Right lung (tissue), 10 donors: ENCODE measurements at places on chromosomes 2 and 18. TPM values are rescaled to one million over a fixed set of nuclear protein-coding genes. Genes with fewer than 3 reads are reported as not detected.

DNA sequence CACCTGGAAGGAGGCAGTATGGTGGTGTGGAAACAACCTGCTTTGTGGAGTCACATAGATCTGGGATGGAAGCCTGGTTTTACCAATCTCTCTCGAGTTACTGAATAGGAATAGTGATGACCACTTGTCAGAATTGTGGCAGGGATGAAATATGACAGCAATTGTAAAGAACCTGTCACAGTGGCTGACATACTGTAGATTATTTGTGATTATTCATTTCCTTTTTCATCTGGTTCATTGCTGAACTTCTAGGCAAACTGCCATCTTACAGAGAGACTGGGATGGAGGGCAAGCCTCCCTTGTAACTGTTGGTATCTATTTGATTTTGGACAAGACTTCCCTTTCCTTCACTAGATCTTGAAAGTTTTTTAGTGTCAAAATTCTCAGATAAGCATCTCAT is 42.0 kb downstream of the FMNL2 start:
- no peak for DNase-seq

DNA sequence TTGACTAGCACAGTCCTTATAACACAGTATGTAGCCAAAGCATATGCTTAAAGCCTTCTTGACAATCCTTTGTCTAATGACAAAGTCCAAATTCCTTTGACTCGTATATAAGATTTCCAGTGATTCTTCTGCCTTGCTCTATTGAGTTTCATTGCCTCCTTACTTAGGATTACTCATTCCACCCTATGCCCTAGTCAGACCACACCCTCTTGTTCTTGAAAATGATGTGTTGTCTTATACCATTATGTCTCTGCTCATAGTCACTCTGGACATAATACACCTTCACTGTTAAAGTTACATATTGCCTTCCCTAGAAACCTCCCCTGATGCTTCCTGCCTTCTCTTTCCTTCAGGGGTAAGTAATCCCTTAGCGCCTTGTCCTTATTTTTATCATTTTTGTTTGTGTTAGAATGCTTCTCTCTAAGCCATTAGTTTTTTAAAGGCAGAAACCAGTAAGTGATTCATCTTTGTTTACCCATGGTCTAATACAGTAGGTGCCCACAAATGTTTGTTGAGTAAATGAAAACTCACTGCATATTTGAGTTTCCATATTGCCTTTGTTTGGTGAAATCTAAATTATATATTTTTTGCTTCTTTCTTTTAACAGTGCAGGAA is 19.3 kb downstream of the GPD2 start:
- DNase-seq = no peak

GRCh38 chr2:241980193-241980592 is 110.7 kb downstream of the RTP5 start:
- DNase-seq = no peak

- DNase-seq = no peak
Measured at GRCh38 chr18:79960921-79961526, 3.4 kb upstream of the HSBP1L1 start.

DNA sequence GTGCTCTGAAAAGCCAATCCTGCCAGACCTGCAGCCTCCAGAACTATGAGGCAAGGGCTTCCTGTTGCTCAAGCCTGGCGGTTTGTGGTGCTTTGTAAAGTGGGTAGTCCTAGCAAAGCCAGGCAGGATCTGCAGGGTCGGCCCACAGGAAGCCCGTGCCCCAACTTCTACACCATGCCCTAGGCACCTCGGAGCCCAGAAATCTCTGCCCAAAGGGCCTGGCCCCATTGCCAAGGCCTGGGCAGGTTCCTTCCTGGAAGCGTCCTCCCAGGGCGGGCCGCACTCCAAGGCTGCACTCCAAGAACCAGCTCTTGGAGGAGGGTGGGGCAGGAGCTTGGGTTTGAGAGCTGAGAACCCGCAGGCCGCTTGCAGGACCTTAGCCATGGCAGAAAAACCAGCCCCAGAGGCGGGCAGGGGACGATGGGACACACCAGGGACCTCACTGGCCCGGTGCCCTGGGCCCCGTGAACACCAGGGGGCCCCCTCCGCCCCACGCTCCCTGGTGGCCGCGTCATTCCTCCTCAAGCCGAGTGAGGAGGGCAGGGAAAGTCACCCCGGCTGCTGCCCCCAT is 37.2 kb upstream of the ID2 start:
- no peak for DNase-seq

DNA sequence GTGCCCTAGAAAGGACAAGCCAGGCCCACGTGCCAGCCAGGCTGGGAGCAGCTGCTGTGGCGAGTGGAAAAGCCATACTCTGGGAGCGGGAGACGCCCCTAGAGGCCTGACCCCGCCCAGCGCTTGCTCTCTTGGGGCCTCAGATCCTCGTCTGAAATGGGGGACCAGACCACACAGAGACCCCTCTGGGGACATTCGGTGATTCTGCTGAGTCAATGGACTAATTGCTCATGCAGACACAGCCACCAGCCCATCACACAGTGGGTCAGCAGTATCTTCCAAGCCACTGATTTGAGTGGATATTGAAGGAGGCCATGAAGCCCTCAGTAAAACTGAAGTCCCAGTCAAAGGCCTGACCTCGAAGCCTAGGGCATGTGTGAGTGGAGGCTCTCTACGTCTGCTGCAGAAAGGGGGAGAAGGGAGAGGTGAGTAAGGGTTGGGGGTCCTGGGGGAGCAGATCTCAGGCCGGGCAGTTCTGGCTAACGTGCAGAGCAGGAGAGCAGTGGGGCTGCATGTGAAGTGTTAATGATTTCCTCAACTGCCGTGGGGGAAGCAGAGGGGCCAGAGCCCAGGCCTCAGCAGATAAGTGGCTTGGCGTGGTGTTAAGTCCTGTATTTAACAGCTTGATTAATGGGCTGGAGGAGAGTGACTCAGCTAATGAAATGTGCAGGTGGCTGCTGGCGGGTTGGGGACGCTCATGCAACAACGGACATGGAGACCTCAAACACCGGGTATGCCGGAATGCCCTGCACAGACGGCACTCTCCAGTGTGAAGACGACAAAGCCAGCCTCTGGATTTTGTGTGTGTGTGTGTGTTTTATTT is 104.4 kb upstream of the TWIST2 start:
- no peak for DNase-seq

GRCh38 chr2:101821828-101822458 is 124.4 kb downstream of the MAP4K4 start:
- no peak for DNase-seq

GRCh38 chr2:173054466-173054865 is 21.2 kb upstream of the MAP3K20 start:
- no peak for DNase-seq

DNA sequence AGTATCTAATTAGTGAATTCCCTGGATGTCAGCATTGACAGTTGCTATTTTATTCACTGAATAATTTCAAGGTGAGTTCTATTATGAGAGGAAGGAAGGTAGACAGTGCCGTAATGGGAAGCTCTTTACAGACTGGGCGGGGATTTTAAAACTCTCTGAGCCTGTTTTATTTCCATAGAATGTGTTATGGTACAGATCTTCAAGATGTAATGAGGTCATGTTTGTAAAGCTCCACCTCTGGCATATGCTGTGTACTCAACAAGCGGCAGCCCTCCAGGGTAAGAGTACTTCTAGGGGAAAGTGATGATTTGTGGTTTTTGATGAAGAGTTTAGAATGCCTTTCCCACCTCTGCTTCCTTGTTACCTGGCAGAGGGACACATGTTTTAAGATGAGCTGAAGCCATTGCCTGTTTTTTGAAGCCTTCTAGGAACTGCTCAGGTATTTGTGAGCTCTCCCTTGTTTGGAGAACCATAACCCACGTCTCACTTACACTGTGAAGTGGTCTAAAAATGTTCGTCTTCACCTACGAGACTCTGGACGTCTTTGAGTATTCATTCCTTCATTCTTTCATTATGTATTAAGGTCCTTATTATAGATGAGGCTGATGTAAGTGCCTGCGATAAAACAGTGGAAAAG is 251.2 kb downstream of the PTGR3 start:
- DNase-seq = no peak

DNA sequence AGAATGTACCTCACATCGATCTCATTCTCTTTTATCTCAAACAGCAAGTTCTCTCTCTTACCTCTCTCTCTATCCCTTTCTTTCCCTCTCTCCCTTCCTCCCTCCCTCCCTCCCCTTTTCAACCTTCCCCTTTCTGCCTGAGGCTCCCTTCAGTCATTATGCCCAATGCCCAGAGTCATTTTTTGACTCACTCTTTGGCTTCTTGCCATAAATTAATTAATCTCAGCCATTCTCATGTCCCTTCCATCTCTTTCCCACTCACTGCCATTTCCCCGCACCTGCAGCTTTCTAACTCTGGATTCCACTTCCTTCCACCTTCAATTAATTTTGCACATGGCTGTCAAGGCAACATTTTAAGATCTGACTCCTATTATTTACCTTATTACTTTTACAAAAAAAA is 60.1 kb downstream of the EVA1A start:
- DNase-seq = no peak

DNA sequence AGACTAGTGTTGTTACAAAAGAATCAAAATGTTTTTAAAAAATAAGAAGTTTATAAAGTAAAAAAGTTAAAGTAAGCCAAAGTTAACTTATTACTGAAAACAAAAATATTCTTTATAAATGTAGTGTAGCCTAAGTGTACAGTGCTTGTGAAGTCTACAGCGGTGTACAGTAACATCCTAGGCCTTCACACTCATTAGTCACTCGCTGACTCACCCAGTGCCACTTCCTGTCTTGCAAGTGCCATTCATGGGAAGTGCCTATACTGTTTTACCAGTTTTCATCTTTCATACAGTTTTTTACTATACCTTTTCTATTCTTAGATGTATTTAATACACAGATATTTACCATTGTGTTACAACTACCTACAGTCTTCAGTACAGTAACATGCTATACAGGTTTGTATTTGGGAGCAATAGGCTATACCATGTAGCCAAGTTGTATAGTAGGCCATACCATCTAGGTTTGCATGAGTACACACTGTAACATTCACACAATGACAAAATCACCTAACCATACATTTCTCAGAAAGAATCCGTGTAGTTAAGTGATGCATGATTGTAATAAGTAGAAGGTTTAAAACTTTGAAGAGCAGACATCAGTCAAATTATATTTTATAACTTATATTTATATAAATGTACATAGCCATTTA is 13.4 kb downstream of the SERPINB7 start:
- no peak for DNase-seq

GRCh38 chr2:67733517-67733916 is 329.3 kb downstream of the C1D start:
- DNase-seq = no peak

The RAB6C gene
- 0.51 TPM for polyA plus RNA-seq

The PRSS56 gene
- not detected for polyA plus RNA-seq

The OSR1 gene
- polyA plus RNA-seq = 47.9 TPM
